Peyer's patch (tissue), 4 donors: ENCODE measurements at places on chromosomes 3 and 15. TPM values are rescaled to one million over a fixed set of nuclear protein-coding genes. Genes with fewer than 3 reads are reported as not detected.

Gene TMEM40
- not detected for total RNA-seq

Gene SMCO1
- not detected for total RNA-seq

Gene FAM43A
- 4.1 TPM for total RNA-seq

- DNase-seq, result no peak
These were observed 20.5 kb upstream of the ANPEP start for GRCh38 chr15:89835176-89835564.

- DNase-seq, result no peak
These were observed 291.0 kb downstream of the TBL1XR1 start for GRCh38 chr3:176906046-176906905.

GRCh38 chr15:85393210-85393609 lies 12.8 kb downstream of the AKAP13 start:
- DNase-seq, result no peak
